Upper lobe of left lung (tissue), 6 donors: ENCODE measurements at places on chromosomes 3 and 15. TPM values are rescaled to one million over a fixed set of nuclear protein-coding genes. Genes with fewer than 3 reads are reported as not detected.

DNA sequence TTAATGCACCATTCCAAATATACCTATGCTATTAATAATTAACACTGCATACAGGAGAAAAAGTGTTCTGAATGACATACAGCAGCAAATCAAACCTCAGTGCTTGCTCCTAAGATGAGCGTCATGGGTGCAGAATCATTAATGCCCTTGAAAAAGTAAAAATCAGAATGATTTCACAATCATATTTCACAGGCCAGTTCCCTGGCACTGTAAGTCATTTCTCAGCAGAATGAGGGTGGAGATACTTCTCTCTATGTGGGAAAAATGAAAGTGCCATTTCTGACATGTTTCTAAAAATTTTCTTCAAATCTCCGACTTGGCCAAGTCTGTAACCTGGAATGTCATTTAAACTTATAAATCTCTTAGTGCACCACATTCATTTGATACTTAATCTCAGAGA is 549.8 kb upstream of the AGTR1 start:
- DNase-seq, result no peak

DNA sequence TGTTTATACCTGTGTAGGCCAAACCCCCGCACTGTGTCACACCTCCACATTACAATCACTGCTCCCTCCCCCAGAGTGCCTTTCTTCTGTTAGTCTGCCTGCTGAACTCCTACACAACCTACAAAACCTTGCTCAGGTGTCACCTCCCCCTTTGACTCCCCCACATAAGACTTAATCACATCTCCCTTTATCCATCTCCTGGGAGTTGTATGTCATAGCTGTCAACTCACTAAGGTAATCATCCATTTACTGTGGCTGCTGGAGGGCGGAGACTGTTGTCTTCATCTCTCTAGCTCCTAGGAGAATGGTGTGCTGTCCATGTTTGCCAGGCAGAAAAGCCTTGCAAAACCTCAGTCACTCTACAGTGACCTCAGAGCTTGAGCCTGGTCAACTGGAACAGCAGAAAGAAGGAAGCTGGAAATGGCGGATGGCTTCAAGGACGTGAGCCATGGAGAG is 43.8 kb downstream of the ZNF710 start:
- DNase-seq, result no peak

DNA sequence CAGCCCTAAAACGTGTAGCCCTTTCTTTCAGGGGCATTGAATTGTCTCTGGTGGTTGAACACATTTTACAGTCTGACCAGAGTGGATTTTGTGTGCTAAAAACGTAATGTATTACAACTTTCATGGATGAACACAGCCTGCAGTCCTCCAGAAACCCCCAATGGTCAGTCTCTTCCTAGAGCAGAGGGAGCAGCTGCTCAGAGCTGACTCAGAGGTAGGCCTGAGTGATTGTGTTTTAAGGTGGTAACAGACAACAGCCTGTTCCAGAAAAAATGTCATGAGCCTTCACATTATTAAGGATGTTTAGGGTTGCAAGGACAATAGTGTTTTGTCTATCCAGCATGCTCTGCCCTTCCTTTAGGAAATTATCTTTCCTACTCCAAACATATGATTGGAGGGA is 34.5 kb upstream of the CTNNB1 start:
- DNase-seq, result no peak

- no peak for DNase-seq
These were observed 22.4 kb upstream of the APH1B start for GRCh38 chr15:63254991-63255390.

GRCh38 chr3:186759231-186759930 is 24.0 kb upstream of the EIF4A2 start:
- DNase-seq, result no peak

DNA sequence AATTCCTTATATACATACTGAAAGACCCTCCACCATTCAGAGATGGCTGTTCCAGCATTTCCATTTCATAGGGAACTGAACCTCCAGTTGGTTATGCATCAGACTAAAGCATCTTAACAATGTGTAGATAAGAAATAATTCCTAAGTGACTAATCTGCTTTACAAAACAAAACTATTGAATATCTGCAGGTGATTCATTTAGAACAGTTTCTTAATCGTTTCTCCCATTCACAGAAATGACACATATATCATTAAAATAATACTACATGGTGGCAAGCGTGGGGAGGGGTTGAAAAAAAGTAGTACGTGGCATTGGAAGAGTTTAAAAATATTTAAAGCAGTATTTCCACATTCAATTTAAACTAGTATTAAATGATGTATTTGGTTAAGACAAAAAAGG is 19.5 kb downstream of the COPS2 start:
- DNase-seq, result no peak

GRCh38 chr15:40911693-40912092 is 17.4 kb downstream of the VPS18 start:
- no peak for DNase-seq

- DNase-seq, result no peak
These were observed 757.8 kb downstream of the AGBL1 start for GRCh38 chr15:86837294-86838061.

GRCh38 chr3:134473868-134474546 is 11.8 kb downstream of the ANAPC13 start:
- DNase-seq, result no peak

DNA sequence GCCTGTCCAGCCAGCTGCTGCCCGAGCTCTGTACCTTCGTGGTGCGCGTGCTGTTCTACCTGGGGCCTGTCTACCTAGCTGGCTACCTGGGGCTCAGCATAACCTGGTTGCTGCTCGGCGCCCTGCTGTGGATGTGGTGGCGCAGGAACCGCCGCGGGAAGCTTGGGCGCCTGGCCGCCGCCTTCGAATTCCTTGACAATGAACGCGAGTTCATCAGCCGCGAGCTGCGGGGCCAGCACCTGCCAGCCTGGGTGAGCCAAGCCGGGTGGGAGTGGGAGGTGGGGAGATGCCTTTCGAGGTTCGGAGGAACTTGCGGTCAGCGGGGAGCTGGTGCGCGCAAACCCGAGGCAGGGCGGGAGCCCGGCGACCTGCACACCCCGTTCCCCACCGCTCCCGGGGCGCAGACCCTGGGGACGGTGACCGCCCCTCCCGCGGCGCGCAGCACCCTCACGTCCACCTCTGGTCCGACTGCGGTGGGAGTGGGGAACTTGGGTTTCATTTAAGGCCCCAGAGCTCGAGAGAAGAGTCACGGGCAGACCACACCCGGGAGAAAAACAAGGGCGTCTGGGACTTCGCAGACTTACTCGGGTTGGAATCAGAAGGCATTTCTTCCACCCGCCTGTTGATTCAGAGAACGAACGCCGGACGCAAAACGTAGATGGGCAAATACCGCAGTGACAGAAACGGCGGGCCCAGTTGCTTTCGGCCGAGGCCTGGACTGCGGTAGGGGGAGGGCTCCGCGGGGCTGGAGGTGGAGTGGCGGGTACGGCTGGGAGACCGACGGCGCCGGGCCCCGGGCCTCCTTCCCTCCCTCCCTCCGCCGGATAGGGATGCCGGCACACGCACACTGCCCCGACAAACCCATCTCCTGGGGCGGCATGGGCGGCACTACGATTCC is 708 bp downstream of the ESYT3 start:
- no peak for DNase-seq

DNA sequence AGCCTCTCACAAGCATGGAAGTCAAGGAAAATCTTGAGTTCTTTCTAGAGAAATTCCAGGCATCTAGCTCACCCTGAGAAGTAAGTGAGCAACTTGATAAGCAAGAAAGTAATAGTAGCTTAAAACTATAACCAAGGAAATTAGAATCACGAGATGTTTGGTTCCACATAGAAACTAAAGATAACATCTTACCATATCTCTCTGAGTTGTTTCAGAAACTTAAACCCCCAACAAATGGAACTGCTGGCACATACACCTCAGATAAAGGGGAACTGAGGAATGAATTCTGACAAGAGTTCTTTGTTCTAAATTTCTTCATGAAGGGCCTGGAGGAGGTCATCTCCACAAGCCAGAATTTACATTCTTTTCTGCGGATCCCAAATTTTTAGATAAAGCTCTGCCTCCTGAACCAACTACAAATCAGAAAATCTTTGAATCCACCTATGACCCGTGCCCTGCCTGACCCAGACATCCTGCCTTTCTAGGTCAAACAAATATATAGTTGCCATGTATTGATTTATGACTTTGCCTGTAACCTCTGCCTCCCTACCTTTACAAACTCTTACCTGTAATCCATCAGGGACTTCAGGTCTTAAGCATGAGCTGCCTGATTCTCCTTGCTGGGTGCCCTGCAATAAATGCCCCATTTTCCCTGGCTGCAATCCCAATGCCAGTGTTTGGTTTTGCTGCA is 26.4 kb upstream of the ABHD17C start:
- DNase-seq, result no peak

DNA sequence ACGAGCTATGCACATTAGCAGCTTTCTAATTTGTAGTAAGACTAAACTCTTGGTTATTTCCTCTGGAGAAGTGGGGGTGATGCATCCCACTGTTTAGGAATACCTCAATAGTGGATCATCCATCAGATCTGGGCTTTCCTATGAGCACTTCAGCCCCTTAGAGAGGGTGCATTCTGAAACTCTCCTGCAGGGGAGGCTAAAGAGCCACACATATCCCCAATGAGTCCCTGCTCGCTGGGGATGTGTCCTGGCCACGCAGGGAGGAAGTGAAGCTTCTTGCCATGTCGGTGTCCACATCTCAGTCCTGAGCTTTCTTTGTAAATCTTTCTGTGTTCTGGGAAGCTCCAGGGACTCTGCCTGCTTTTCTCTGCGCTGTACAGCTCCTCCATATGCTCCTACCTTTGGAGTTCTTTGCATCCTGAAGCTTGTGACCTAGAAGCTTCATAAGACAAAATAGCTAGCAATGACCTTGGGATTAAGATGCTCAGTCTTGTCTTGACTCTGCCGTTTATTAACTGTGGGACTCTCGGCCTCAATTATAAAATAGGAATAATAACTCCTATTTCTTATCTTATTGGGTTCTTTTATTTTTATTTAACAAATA is 28.3 kb upstream of the MASP1 start:
- DNase-seq, result peak; percentile 53

DNA sequence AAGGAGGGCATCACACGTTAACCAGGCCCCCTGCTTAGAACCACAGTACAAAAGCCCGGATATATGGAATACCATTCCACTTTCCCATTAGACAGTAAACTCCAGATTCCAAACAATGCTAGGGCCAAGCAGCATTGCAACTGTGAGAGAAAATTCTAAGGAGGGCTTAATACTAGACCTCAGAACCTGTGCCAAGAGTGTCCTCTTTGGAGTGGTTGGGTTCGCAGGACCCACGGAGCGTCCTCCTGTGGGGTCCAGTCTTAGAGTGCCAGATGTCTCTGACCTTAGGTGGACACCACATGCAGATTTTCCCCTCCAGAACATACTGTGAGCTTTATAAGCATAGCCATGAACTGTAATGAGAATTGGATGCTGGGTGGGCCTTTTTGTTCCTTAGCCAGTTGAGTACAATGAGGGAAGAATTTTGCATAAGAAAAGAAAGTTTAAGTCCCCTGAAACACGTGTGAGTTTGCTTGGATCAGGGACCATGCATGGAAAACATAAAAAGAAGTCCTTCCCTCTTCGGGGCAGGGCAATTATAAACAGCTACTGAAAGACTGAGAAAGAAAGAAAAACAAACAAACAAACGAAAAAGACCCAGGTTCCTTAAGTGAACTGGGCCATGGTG is 325.7 kb downstream of the NEK10 start:
- no peak for DNase-seq

DNA sequence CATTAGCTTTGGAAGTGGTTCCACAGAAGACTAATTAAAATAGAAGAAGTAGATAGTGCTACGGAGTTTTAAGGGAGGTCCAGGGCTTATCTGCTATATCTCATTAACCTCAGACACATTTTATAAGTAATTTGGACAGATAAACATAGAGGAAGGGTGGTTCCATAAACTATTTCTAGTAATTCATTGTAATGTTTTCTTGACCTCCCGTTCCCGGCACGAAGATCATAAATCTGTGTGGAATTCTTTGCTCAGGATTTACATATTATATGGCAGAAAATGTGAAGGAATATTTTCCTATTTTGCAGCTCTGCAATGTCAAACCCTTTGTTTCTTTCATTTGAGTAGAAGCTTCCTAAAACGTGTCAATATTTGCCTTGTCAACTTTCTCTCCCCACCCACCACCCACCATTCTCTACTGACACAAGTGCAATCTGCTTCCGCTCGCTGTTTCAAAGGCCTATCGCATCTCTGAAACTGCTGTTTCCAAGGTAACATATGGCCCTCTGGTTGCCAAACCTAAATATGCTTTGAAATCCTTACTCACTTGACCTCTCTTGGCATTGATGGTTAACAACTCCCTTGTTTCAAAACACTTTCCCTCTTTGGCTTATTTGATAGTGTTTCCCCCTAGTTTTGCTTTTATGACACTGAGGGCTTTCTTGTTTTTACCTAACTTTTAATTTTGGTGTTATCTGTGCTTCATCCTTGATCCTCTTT is 21.4 kb upstream of the PLSCR5 start:
- no peak for DNase-seq

DNA sequence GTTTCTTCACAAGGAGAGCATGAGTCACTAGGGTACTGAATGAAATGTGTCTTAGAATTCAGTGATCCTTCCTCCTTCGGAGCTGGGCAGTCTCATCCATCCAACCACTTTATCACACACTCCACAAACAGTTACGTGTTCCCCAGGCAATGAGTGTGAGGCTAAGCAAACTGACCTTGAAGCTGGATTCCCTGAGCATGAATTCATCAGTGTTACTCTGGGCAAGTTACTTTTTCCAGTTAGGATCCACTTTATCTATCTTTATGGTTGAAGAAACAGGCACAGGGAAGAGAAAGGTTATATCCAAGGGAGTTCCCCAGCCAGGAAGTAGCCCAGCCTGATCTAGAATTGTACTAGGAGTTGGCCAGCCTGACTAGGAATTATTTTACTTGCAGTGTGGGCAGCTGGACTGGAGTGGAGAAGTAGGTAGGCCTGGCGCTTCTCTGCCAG is 17.1 kb upstream of the GCNT3 start:
- DNase-seq, result no peak

GRCh38 chr15:85642693-85643066 is 152.0 kb downstream of the KLHL25 start:
- DNase-seq, result no peak

GRCh38 chr3:113743006-113743630 is 2.9 kb downstream of the NAA50 start:
- no peak for DNase-seq

DNA sequence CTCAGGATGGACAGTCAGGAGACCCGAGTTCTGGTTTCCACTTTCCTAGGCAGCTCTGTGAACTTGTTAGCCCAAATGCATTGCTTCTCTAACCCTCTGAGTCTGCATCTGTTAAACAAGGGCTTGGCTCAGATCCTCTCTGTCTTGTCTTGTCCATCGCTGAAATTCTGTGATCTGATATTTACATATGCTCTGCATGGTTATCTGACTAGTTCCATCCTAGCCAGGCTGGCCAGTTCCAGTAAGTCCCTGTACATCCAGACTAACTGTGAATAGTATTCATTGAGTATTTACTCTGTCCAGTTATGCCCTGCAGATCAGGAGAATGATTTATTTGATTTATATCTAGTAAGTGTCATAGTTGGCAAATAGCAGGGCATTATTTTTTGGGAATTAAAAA is 27.0 kb upstream of the SV2B start:
- no peak for DNase-seq

GRAMD2A gene
- total RNA-seq, result 30.4 TPM

PLCH1 gene
- 8.2 TPM for total RNA-seq

GP5 gene
- 1.1 TPM for total RNA-seq

ETV5 gene
- 39.6 TPM for total RNA-seq

DNAH1 gene
- 16.2 TPM for total RNA-seq

SHF gene
- total RNA-seq, result 3.1 TPM

TBC1D5 gene
- total RNA-seq, result 135 TPM

LRRC31 gene
- 0.34 TPM for total RNA-seq

CDHR4 gene
- total RNA-seq, result 6.0 TPM
